Tibial nerve (tissue), 4 donors: ENCODE measurements at places on chromosomes 16 and 17. TPM values are rescaled to one million over a fixed set of nuclear protein-coding genes. Genes with fewer than 3 reads are reported as not detected.

The HS3ST4 gene
- not detected for total RNA-seq

The C1QTNF1 gene
- total RNA-seq, result 147 TPM

The COG8 gene
- total RNA-seq, result 77.5 TPM

The PRSS53 gene
- total RNA-seq, result 2.9 TPM

The SLC47A2 gene
- not detected for total RNA-seq

The TP53TG3F gene
- not detected for total RNA-seq

The KRT9 gene
- not detected for total RNA-seq

- peaks cover 12% of the 10 kb centered on the region for H3K4me1 ChIP-seq
- no peaks in the 10 kb centered on the region for H3K27me3 ChIP-seq
- H3K4me3 ChIP-seq, result no peak overlapping the region
Observed at GRCh38 chr16:85565340-85565739, 47.8 kb upstream of the GSE1 start.

GRCh38 chr16:54936979-54937670 lies 6.5 kb downstream of the IRX5 start:
- H3K27me3 ChIP-seq, result peaks cover 11% of the 10 kb centered on the region
- H3K36me3 ChIP-seq, result no peaks in the 10 kb centered on the region
- DNase-seq, result no peak
- H3K4me3 ChIP-seq, result peak overlapping the region; percentile 23
- peaks cover 26% of the 10 kb centered on the region for H3K4me1 ChIP-seq

GRCh38 chr16:51569203-51569931 lies 418.3 kb upstream of the SALL1 start:
- no peaks in the 10 kb centered on the region for H3K36me3 ChIP-seq
- H3K4me3 ChIP-seq, result no peak overlapping the region
- H3K27ac ChIP-seq, result no peak overlapping the region
- DNase-seq, result no peak
- no peaks in the 10 kb centered on the region for H3K4me1 ChIP-seq

- H3K36me3 ChIP-seq, result no peaks in the 10 kb centered on the region
- no peak for DNase-seq
- no peaks in the 10 kb centered on the region for H3K4me1 ChIP-seq
- no peak overlapping the region for H3K27ac ChIP-seq
- no peak overlapping the region for H3K4me3 ChIP-seq
Observed at GRCh38 chr16:66278111-66278531, 88.4 kb upstream of the CDH5 start.

DNA sequence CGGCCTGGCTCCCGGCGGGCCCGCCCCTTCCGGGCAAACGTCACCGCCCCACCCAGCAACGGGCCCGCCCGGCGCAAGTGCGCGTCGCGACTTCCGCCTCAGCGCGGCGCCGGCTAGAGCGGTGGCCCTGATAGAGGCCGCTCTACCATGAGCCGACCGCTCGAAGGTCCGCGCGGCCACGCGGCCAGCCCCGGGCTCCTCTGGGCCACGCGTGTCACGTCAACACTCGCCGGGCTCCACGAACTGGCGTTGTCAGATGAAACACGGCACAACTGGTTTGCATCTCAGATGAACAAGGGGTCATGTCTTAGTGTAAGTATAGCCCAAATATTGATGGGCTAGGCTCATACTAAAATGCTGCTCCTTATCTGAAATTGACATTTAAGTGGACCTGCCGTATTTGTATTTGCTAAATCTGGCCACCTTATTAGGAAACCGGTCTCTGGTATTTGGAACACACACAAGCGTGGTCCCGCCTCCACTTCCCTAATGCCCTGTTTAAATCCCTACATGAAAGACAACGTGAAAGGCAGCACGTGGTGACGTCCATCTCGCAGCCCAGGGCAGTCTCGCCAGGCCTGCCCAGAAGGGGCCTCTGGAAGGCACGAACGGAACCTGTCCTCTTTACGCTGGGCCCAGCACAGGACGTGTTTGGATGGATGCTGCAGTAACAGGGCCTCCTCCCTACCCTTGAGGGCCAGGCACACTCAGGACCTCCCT lies at the start of gene ZNF598:
TSS of gene ZNF598 (minus strand) at position 31 of the 720 bp plus-strand sequence.
- H3K36me3 ChIP-seq, result no peaks in the 10 kb centered on the region
- H3K27ac ChIP-seq, result peak within 1 kb of the TSS; percentile 84
- peak within 1 kb of the TSS; percentile 68 for H3K4me3 ChIP-seq
- H3K4me1 ChIP-seq, result peaks cover 4% of the 10 kb centered on the region
- peak; percentile 52 for DNase-seq

DNA sequence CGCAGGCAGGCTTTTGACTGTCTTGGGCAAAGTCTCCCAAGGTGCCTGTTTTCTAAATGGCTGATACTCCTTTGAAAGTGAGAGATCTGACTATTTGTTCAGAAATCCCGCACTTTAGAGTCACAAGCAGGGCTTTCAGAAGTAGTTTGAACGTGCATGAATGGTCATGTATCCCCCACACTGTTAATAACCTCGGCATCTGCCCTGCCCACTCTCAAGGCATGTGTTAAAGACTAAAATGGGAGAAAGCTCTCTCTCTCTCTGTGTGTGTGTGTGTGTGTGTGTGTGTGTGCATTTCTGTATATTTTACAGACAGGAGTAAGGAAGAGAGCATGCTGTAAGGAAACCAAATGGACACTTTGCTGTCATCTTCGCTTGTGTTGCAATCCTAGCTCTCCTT lies 163.7 kb downstream of the MAF start:
- DNase-seq, result no peak
- no peak overlapping the region for H3K4me3 ChIP-seq
- no peak overlapping the region for H3K27ac ChIP-seq
- H3K27me3 ChIP-seq, result no peaks in the 10 kb centered on the region

DNA sequence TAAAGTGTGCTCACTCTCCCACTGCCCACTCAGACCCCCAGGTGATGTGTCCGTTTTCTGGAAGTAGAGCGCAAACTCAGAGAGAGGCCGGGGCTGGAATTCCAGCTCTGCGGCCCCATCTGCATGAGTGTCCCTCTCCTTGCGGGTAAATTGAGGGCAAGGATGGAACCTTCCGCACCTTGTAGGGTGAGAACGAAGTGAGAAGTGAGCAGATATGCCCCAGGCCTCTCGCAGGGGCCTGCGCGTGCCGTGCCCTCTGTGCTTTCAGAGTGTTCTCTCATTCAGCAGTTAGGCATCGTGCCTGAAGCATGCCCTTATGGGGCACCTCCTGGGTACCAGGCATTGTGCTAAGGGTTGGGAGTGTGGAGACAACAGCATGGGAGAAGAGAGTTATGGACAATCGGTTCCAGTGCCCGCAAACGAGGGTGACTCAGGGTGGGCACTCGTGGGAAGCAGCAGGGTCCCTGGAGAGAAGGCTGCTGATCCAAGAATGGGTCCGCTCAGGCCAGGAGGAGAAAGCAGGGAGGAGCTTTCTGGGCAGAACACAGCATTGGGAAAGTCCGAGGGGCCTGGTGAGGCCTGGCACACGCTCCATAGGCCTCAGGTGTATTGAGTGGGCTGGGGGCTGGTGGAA lies 23.8 kb downstream of the CMIP start:
- H3K36me3 ChIP-seq, result no peaks in the 10 kb centered on the region
- DNase-seq, result no peak
- no peaks in the 10 kb centered on the region for H3K27me3 ChIP-seq

- no peak overlapping the region for H3K4me3 ChIP-seq
- no peaks in the 10 kb centered on the region for H3K4me1 ChIP-seq
- no peak for DNase-seq
- H3K27ac ChIP-seq, result no peak overlapping the region
- no peaks in the 10 kb centered on the region for H3K27me3 ChIP-seq
- H3K36me3 ChIP-seq, result no peaks in the 10 kb centered on the region
Observed at GRCh38 chr17:75267411-75268232, 3.4 kb downstream of the MIF4GD start.

DNA sequence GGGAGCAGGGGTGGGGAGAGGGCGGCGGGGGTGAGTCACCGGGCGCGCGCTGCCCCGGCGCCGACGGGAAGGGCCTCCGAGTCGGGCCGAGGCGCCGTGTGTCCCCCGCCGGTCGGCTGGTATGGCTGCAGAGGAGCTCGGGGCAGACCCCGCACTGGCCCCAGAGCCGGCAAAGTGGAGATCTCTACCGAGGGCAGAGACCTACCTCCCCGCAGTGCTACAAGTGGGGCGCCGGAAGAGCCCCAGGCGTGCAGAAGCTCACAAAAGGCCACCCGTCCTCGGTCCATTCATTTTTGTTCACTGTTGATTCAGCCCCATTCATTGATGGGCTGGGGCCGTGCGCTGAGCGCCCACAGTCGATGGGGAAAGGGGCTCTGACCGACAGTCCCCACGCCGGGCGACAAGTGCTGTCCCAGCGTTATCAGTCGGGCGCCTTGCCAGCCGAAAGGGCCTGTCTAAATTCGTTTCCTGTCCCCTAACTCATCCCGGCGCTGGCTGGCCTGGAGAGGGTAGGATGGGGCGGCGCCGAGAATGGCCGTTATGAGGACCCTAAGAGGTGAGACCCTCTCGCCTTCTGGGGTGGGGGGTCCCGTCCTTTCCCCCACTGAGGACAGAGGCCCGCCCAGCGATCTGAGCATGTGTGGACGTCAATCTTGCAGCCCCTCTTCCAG lies 709 bp upstream of the ENO3 start:
- DNase-seq, result peak; percentile 49
- peak overlapping the region; percentile 92 for H3K4me3 ChIP-seq
- peak overlapping the region; percentile 94 for H3K27ac ChIP-seq
- H3K4me1 ChIP-seq, result peaks cover 27% of the 10 kb centered on the region
- no peaks in the 10 kb centered on the region for H3K27me3 ChIP-seq
- no peaks in the 10 kb centered on the region for H3K36me3 ChIP-seq
